Activated naive CD8-positive, alpha-beta T cell treated with anti-CD3 and anti-CD28 coated beads for 36 hours (primary cell): ENCODE measurements at places on chromosomes 2 and 18. TPM values are rescaled to one million over a fixed set of nuclear protein-coding genes. Genes with fewer than 3 reads are reported as not detected.

The REG3A gene
- total RNA-seq, result not detected

The CHST9 gene
- total RNA-seq, result not detected

The ITGAV gene
- 3.6 TPM for total RNA-seq

The RFX8 gene
- not detected for total RNA-seq

The PROKR1 gene
- 0.60 TPM for total RNA-seq

The ABCA12 gene
- total RNA-seq, result not detected

DNA sequence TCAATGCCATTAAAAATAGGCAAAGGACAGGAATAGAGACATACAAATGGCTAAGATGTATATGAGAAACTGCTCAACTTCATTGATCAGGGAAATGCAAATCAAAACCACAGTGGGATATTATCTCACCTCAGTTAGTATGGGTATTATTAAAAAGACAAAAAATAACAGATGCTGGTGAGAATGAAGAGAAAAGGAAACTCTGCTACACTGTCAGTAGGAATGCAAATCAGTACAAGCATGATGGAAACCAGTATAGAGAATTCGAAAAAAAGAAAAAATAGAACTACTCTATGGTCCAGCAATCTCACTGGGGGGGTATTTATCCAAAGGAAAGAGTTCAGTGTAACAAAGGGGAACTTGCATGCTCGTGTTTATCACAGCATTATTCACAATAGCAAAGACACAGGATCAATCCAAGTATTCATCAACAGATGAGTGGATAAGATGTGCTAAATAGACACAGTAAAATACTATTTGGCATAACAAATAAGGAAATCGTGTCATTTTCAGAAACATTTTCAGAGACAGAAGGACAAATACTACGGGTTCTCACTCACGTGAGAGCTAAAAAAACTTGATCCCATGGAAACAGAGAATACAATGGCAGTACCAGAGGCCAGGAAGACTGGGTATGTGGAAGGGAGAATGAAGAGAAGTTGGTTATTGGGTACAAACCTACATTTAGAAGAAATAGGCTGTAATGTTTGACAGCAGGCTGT is 60.6 kb downstream of the CCDC74A start:
- no peaks in the 10 kb centered on the region for H3K4me1 ChIP-seq
- H3K4me3 ChIP-seq, result no peak overlapping the region
- no peak overlapping the region for H3K27ac ChIP-seq
- no peaks in the 10 kb centered on the region for H3K36me3 ChIP-seq

GRCh38 chr2:57180042-57180567 is 866.5 kb upstream of the VRK2 start:
- no peaks in the 10 kb centered on the region for H3K36me3 ChIP-seq
- no peak for DNase-seq
- H3K4me3 ChIP-seq, result no peak overlapping the region
- H3K27ac ChIP-seq, result no peak overlapping the region
- no peaks in the 10 kb centered on the region for H3K4me1 ChIP-seq
- H3K27me3 ChIP-seq, result no peaks in the 10 kb centered on the region

DNA sequence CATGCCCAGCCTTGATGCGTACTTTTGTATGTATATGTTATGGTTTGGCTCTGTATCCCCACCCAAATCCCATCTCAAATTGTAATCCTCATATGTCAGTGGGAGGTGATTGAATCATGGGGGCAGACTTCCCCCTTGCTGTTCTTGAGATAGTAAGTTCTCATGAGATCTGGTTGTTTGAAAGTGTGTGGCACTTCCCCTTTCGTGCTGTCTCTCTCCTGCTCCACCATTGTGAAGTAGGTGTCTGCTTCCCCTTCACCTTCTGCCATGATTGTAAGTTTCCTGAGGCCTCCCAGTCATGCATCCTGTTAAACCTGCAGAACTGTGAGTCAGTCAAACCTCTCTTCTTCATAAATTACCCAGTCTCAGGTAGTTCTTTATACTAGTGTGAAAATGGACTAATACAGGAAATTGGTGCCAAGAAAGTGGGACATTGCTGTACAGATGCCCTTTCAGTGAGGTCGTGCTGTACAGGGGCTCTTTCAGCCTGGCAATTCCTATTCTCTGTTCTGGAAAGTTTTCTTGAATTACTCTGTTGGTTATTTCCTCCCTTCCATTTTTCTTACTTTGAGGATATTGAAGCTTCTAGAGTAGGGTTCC is 38.2 kb downstream of the KCMF1 start:
- peaks cover 66% of the 10 kb centered on the region for H3K36me3 ChIP-seq
- peak overlapping the region; percentile 72 for H3K27ac ChIP-seq
- no peak for DNase-seq
- no peak overlapping the region for H3K4me3 ChIP-seq
- peaks cover 69% of the 10 kb centered on the region for H3K4me1 ChIP-seq

- H3K36me3 ChIP-seq, result no peaks in the 10 kb centered on the region
- no peak overlapping the region for H3K27ac ChIP-seq
- no peak overlapping the region for H3K4me3 ChIP-seq
- H3K27me3 ChIP-seq, result peaks cover 66% of the 10 kb centered on the region
These were observed 845 bp upstream of the MYCN start for GRCh38 chr2:15939556-15939853.

DNA sequence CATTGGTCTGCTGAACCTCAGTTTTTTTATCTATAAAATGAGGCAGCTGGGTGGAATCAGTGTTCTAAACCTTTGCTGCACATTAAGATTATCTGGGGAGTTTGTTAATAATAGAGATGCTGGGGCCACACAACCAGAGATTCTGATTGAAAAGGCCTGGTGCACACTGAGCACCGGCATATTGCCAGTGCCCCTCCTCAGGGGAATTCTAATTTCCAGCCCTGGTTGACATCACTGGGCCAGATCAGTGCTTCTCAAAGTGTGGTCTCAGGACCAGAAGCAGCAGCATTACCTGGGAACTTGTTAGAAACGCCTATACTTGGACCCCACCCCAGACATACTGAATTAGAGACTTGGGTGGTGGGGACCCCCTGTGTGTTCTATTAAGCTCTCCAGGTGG is 112.5 kb downstream of the SETBP1 start:
- no peak for DNase-seq
- no peak overlapping the region for H3K4me3 ChIP-seq
- peaks cover 23% of the 10 kb centered on the region for H3K27me3 ChIP-seq
- H3K4me1 ChIP-seq, result peaks cover 14% of the 10 kb centered on the region

DNA sequence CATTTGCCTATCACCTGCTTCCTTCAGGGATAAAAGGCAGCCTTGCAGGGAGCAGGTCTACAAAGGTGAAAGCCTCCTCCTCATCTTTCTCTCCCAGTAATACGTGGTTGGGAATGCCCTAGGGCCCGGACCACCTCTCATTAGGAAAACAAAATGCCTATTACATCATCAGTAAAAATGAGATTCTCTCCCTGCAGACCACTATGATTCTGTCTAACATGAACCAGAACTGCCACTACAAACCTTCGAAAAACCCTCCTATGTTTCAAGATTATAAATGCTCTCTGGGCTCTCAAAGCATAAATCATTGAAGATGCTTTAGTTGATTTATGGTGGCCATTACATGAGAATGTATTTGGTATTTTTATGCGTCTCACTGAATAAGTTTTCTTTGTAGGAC is 108.4 kb upstream of the ARL5A start:
- no peak overlapping the region for H3K4me3 ChIP-seq
- H3K4me1 ChIP-seq, result no peaks in the 10 kb centered on the region
- H3K27ac ChIP-seq, result no peak overlapping the region
- no peaks in the 10 kb centered on the region for H3K36me3 ChIP-seq
- no peak for DNase-seq

DNA sequence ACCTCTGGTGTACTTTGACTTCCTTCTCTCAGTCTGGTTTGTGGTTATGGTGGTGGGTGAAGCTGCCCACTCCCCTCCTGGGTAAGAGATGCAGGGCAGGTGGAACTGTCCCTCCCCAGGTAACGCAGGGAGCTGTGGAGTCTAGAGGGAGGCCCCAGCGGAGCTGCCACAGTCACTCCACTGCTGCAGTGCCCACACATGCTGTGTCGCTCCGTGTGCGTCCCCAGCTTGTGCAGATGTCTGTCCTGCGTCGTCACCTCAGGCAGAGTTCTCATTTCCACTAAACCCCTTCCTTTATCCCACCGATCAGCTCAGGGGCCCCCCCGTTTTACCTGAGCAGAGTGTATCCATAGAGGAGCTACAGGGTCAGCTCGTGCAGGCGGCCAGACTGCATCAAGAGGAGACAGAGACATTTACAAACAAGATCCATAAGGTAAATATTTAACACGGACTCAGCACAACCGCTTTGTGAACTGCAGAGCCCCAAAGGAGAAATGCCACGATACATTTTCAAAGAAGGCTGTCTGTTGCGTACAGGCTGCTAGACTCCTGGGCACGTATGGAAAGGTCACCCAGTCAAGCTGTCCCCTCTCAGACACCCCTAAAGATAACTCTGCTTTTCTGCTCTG is 87.4 kb downstream of the MTCL1 start:
- peaks cover 6% of the 10 kb centered on the region for H3K4me1 ChIP-seq
- no peak overlapping the region for H3K27ac ChIP-seq
- H3K27me3 ChIP-seq, result no peaks in the 10 kb centered on the region
- no peak for DNase-seq

DNA sequence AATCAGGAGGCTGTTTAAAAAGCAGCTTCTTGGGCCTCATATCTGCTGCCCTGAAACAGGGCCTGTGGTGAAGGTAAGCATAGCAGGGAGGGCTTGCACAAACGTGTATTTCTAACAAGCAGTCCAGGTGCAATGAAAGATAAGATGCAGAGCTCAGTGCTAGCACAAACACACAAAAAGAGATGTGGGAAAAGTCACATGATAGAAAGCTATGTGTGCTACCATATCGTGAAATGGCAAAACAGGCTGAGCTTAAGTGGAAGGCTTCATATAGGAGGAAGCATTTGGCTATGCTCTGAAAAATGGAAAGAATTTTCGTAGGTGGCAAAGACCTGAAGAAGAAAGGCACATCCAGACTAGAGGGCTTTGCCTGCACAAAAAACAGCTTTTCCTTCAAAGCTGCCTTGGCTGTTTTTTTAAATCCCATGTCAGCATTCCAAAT is 10.2 kb downstream of the RSAD2 start:
- no peak for DNase-seq
- H3K36me3 ChIP-seq, result no peaks in the 10 kb centered on the region
- H3K4me3 ChIP-seq, result no peak overlapping the region
